ENCODE measurements at places on chromosomes 2 and 18. TPM values are rescaled to one million over a fixed set of nuclear protein-coding genes. Genes with fewer than 3 reads are reported as not detected.

OSBPL6 gene
- 6.1 TPM for total RNA-seq

SERPINB4 gene
- not detected for total RNA-seq

MTERF4 gene
- total RNA-seq = 53.7 TPM

ERFE gene
- 0.60 TPM for total RNA-seq

KHK gene
- 12.9 TPM for total RNA-seq

SPP2 gene
- total RNA-seq = not detected
